Right renal pelvis (tissue), 4 donors: ENCODE measurements at places on chromosomes 12 and 14.
A peak's percentile ranks its signal among the peaks of the same experiment; 100 is the strongest.

DNA sequence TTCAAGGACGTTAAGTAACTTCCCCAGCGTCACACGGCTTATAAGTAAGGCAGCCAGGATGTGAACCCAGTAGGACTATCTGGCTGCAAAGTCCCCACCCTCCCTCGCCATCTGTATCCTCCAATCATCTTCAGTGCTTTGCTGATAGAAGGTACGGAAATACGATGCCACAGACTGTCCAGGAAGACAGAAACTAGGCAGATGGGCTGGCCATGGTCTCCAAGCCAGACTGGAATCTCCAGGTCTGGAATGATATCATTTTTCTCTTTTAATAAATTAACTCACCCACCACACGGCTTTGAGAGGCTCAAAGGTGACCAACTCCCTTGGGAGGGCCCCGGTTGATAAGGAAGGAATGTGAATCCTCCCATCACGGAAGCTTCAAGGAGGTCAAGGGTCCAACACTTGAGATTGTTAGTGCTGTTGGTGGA is 16.3 kb upstream of the BDKRB1 start:
- DNase-seq = no peak

GRCh38 chr12:19915392-19916195 is 452.7 kb upstream of the PDE3A start:
- peak; percentile 34 for DNase-seq

DNA sequence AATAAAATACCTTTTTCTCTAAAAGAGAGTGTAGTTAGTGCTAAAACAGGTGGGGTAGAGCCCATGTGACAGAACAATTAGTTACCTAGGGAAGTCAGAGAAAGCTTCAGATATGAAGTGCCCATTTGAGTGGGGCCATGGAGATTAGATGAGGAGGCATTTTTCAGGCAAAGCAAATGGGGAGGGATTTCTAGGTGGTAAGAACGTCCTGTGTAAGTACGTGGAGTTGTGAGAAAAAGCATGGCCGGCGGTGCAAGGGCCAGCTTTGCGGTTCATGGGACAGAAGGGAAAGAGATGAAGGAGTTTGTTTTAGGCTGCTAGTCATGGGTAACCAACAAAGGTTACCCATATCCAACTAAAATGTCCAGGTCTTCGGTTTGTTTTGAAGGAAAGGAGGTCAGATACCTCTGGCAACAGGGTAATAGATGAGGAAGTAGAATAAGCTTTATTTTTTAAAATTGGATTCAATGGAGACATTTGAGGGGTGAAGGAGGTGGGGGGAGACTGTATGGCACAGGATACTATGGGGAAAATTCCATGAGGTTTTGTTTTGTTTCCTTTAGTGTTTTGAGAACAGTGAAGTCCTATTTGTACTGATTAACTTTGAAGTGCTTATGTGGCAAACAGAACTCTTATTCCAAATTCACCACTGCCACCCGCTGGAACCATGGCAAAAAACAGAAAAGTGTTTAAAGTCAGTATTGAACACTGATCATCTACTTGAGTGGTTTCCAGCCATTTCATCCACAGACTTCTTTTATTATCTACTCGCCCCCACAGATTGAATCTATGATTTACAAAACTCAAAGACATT is 10.0 kb upstream of the SNRPF start:
- DNase-seq = no peak

GRCh38 chr14:86787717-86788116 is 1205.3 kb downstream of the GALC start:
- no peak for DNase-seq

GRCh38 chr12:5294274-5295070 is 137.4 kb upstream of the NTF3 start:
- no peak for DNase-seq

DNA sequence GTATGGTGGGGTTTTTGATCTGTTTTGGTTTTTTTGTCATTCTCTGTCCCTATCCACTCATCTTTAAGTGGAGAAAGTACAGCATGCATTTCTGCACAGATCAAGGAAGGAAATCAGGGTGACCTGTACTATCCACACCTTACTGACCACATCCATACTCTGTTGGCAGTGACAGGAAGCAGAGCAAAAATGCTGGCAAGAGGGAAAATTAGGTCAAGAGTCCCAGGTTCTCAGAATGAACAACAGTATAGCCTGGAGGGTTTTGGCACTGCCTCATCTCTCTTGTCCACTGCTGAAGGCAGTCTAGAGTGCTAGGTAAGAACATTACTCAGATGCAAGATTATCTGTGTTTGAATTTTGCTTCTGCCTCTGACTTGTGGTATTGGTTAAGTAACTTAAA is 70.7 kb downstream of the TAOK3 start:
- no peak for DNase-seq
